ENCODE measurements at places on chromosomes 13 and 19.

GRCh38 chr13:76853921-76854608 is 32.1 kb downstream of the KCTD12 start:
- no peak for DNase-seq

- no peak for DNase-seq
Measured at GRCh38 chr13:36061054-36061453, 70.1 kb downstream of the DCLK1 start.

DNA sequence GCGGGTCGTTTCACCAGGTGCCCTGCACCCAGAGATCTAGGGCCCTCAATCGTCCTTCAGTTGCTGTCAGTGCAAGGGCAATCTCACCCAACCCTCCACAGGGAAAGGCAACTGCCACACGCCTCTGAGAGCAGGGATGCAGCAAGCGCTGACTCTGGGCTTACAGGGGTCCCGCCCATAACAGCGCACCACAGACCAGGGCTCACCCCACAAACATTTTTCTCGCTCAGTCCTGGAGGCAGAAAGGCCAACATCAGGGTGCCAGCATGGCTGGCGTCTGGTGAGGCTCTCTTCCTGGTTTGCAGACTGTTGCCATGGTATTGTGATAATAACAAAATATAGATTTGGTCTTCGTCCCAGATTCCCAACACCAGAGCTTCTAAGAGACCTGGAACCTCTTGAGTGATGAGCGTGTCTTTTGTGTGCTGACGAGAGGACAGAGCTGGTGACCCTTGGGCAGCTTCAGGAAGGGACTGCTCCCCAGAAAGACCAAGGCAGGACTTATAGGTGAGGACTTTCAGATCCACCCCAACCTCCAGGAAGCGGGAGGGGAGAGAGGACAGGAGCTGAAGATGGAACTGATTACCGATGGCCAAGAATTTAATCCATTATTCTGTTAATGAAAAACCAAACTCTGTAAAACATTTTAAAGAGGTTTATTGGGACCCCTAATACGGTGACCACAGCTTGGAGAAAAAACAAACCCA is 51.3 kb downstream of the C13orf46 start:
- DNase-seq, result peak; percentile 38

- DNase-seq, result no peak
Measured at GRCh38 chr19:57816652-57817051, 1.9 kb upstream of the ZNF552 start.

DNA sequence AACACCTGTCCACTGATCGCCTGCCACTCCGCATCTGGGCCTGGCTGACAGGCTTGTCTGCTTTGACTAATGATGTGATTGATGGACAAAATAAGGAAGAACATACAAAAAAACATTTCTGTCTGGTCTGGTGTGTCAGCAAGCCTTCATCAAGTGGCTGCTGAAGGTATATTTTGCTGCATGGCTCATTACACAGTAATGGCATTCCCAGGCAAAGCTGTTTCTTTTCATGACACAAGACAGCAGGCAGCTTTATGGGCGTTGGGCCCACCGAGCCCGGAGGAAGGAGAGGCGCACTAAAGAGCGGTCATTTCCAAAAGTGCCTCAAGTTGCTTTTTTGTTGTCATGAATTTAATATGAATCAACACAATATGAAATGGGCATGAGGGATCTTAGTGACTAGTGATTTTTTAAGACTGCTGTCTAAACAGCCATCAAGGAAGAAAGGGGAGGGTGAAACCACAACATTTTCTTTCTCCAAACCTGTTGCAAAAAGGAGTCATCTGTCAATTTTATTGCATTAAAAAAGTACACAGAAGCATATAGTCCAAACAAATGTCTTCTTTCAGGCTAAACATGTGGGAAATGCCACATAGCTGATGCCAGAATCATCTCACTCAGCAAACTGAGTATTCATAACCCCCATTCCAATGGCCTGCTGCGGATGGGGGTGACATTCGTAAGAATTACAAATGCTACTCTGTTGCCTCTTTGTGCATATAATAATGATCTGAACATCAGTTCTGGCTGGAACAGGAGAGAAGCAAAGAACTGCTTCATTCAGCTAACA is 476.6 kb downstream of the ZNF536 start:
- DNase-seq, result no peak

- no peak for DNase-seq
Measured at GRCh38 chr19:13931391-13932148, 6.6 kb downstream of the PODNL1 start.

- DNase-seq, result no peak
Measured at GRCh38 chr13:107462501-107462900, 752.8 kb downstream of the LIG4 start.

DNA sequence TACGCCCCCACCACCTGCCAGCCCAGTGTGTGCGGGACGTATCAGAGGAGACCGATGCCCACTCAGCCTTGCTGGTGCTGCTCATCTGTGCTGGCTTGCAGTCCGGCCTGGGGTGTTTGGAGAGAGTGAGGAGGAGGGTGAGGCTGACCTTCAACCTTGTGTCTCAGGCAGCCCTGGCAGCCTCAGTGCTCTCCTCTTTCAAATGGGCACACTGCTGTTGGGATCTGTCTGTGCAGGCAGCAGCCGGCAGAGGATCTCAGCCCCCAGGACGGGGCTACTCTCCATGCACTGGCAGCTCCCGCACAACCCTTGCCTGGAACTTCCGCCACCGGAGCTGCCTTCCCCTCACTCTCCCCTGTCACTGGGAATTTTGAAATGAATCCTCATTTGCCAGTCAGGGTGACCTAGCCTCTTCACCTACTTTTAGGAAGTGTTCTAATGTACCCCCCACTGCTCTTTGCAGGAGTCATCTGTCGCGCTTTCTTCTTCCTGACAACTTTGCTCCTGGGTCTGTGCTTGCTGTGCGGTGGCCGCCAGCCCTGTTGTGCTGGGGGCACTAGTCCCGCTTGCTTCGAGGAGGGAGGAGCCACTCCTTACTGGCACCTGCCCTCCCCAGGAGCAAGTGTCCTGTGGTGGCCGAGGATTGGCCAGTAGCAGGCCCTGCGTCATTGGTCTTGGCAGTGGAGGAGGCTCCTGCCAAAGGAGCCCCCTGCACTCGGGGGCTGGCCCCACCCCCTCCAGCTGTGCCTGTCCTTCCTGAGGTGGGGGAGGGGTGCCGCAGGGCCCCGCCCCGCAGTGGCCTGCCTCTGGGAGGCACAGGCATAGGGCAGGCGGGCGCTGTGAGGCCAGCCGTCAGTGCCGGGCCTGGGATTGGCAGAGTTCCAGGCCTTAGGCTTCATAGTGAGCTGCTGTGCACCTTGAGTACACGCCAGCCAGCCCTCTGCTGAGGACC is 53.4 kb downstream of the TSSK6 start:
- no peak for DNase-seq

- DNase-seq, result no peak
Measured at GRCh38 chr19:1136621-1137317, 33.0 kb downstream of the GPX4 start.

- DNase-seq, result no peak
Measured at GRCh38 chr13:104632736-104633135, 1566.5 kb upstream of the SLC10A2 start.

- no peak for DNase-seq
Measured at GRCh38 chr19:55581145-55581822, 636 bp upstream of the ZNF579 start.

- DNase-seq, result no peak
Measured at GRCh38 chr13:80469853-80470381, 129.0 kb upstream of the SPRY2 start.

DNA sequence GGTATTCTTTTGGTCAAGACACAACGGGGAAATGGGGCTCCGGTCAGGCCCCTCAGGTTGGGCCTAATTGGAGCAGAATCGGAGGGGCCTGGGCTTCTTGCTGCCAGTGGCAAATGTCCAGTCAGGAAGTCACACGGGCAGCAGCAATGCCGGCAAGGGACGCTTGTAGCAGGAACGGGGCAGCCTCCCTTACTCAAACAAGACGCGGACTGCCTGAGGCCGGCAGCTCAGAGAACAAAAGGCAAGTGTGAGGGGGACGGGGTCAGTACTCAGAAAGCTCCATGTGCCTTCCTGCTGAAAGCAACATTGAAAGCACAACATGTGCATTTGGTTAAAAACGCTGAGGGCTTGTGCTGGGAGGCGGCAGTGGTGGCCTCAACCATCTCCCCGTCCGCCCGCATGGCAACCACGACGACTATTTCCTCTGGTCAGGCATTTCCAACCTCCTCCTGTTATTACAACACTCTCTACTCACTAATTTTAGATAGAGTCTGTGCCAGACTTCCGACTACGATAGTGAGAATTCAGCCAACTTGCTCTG is 20.5 kb upstream of the RASA3 start:
- no peak for DNase-seq

GRCh38 chr13:102042746-102043145 is 359.1 kb downstream of the FGF14 start:
- DNase-seq, result no peak

- no peak for DNase-seq
Measured at GRCh38 chr19:41967054-41967783, 8.1 kb upstream of the RABAC1 start.

- DNase-seq, result no peak
Measured at GRCh38 chr19:15371786-15372380, 7.7 kb downstream of the AKAP8 start.

GRCh38 chr19:35729763-35730162 is 12.0 kb downstream of the KMT2B start:
- DNase-seq, result no peak

DNA sequence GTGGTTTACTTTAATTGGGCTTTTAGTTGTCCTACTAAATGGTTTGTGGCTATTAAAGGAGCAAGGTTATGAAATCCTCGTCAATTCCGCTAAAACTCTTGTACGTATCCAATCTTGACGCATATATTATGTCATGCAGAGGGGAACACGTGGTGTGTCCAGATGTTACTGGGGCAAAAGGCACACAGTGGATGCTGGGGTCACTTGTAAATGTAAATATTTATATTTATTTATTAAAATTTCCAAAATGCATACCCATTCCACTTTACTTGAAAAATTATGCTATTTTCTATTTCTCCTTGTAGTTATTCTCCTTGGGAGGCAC is 36.7 kb upstream of the SLC46A3 start:
- DNase-seq, result no peak

DNA sequence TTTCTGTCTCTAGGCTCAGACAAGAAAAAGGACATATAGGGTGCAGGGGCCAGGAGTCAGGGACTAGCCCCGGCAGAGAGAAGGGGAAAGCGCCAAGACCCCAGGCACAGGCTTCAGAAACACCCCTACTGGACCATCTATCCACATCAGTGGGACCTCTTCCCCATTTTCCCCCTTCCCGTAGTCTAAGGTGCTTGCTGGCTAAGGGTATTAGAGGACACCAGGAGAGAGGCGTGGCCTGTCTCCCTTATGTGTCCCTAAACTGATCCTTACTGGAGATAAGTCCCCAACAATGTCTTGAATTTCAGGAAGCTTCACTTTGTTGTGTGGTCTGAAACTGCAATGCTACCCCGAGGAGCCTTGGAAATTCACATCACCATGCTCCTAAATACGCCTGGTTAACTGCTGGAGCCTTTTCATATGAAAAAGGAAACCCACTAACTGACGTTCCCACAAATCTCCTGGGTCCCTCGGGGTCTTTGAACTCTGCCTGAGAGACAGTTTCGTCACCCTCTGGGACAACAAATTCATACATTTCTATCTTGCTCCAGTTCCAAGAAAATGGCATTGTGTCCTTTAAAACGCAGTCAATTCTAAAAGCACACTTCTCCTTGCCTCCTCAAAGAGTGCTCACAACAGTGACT is 197.7 kb downstream of the COL4A1 start:
- DNase-seq, result no peak

DNA sequence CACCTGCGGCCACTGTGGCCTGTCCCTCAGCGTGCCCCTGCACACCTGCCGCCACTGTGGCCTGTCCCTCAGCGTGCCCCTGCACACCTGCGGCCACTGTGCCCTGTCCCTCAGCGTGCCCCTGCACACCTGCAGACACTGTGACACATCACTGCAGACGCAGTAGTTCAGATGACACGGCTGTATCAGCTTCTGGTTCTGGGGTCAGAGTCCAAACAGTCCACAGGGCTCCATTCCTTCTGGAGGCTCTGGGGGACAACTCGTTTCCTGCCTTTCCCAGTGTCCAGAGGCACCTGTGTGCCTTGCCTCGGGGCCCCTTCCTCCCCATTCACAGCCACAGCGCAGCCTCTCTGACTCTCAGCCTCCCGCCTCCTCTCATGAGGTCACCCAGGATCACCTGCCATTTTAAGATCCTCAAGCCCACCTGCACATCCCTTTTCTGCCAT is 5.5 kb downstream of the SF3A2 start:
- no peak for DNase-seq

GRCh38 chr13:25375727-25376358 is 4.1 kb downstream of the ATP8A2 start:
- DNase-seq, result no peak

DNA sequence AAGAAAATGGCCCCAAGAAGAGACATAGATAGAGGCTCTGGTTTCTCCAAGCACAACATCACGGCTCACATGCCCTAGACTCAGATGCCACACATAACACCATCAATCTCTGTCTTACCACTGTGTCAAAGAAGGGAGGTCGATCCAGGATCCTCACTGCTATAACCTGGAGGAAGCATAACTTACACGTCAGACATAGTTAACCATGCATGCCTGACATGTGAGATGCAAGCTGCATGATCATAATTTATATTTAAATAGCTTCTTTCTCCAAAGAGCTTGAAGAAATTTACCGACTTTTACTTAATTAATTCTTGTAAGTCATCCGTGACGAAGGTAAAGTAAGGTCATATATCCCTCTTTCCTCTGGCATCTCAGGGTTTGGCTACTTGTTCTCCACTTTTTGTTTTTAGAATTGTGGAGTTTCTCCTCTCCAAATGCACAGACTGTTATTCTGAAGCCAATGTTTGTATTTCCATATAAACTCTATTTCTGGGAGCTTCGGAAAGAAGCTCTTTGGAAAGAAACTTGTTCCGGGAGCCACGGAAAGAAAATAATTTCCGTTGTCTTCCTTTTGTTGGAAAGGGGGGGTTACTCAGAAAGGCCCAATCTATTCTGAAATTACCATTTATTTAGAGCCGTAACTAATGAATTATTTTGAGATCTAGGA is 205.6 kb downstream of the LHFPL6 start:
- DNase-seq, result no peak

DNA sequence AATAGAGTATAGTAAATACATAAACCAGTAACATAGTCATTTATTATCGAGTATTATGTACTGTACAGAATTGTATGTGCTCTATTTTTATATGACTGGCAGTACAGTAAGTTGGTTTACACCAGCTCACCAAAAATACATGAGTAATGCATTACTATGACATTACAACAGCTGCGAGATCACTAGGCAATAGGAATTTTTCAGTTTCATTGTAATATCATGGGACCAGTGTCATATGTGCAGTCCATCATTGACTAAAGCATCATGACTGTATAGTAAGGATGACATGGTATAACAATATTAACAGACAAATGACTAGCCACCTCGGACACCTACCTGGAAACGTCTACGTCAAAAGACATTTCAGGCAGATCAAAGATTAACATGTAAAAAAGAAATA is 33.6 kb downstream of the ATP7B start:
- no peak for DNase-seq

DNA sequence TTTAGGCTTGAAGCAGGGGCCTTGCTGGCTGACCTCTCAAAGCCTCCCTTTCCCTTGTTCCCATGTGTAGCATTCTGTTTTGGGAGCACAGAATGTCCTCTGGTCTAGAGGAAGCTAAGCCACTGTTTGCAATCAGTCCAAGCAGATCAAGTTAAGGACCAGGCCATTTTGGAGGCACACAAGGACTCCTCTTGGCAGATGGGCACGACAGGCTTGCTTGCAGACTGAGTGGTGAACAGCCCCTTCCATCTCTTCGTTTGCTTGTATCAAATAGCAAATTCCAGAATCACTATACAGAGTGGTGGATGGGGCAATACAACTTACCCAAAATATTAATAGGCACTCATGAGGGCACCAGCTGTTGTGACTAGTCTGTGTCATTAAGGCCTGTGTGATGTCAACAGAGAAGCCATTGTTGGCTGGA is 215.5 kb upstream of the SERP2 start:
- DNase-seq, result no peak
